Effector memory CD8-positive, alpha-beta T cell (primary cell): ENCODE measurements at places on chromosomes 7 and 10.

- DNase-seq = no peak
Observed at GRCh38 chr7:99031496-99031895, 112.4 kb downstream of the SMURF1 start.

- DNase-seq = no peak
Observed at GRCh38 chr7:132472463-132473120, 103.7 kb downstream of the PLXNA4 start.

- DNase-seq = no peak
Observed at GRCh38 chr10:31153692-31154091, 122.0 kb upstream of the ZNF438 start.

DNA sequence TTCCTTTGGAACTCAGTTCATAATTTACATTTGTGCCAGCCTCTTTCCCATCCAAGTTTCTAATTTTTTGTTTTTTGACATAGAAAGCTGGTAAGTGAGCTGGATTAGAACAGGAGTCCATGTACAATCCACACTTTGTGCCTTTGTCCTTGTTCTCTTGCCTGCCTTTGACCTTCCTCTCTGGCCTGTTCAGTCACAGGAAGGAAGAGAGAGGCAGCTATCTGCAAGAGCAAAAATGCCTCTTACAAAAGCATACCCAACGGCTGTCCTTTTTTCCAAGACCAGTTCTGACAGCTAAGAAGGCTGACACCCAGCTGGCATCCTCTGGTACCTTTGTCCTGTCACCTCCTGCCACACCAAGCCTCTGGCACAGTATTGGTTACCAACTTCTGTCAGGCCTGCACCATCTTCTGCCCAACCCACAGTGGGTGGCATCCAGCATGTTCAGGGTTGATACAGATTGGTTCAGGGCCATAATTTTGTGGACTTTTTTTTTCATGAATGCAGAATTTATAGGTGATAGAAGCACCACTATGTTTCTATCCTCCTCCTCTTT lies 133.7 kb upstream of the KLF14 start:
- DNase-seq = no peak

DNA sequence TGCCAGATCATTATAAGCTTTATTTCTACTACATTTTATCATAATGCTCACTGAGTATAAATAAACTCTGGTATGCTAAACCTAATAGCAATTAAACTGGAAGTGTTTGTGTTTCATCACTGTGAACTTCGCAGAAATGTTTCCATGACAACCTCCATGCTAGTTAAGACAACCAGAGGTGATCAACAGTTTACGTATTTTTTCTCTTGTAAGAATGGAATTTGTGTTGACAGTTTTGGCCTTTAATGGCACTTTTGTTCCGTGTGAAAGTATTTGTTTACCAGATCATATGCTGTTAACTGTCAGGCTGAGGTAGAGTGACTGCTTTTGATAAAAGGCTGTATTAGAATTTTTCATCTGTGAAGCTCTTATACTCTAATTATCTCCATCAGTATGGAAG lies 212.1 kb upstream of the PPP1R3A start:
- DNase-seq = no peak

DNA sequence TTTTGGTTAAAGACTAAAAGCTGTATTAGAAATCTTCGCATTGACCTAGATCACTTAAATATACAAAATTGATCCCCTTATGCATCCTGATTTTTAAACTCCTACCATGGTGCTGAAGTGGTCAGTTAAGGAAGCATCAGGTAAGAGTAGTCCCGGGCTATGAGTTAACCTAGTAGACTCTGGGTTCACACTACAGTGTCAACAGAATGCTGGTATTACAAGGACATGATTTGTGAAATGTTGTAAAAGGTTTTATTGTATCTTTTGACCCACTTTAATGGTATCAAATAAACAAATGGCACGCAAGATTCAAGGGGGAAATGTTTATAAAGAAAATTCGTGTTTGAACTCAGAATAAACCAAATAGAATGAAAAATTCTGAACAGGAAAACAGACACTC lies 36.8 kb downstream of the RTKN2 start:
- no peak for DNase-seq

GRCh38 chr7:87600130-87601124 lies at the start of gene ABCB1:
Gene ABCB1 (minus strand): TSS chr7:87600884. CDS start chr7:87600184, 700 bp downstream.
- DNase-seq = peak; percentile 31

DNA sequence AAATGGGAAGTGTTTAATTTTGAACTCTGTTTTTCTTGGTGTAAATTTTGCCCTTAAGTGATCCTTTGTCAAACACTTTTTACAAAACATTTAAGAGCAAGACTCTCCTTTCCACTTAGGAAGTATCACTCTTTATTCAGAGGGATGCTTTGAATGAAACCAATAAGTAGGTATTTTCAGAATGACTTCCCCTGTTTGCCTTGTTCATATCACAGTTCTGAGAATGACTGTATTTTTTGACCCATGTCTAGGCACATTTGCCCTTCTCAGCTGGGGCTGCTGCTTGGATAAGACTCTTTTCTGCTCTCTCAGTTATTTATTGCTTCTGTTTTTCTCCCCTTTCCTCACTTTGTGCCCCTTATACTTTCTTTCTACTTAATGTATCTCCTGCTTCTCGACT lies 98.2 kb downstream of the CCNY start:
- no peak for DNase-seq

DNA sequence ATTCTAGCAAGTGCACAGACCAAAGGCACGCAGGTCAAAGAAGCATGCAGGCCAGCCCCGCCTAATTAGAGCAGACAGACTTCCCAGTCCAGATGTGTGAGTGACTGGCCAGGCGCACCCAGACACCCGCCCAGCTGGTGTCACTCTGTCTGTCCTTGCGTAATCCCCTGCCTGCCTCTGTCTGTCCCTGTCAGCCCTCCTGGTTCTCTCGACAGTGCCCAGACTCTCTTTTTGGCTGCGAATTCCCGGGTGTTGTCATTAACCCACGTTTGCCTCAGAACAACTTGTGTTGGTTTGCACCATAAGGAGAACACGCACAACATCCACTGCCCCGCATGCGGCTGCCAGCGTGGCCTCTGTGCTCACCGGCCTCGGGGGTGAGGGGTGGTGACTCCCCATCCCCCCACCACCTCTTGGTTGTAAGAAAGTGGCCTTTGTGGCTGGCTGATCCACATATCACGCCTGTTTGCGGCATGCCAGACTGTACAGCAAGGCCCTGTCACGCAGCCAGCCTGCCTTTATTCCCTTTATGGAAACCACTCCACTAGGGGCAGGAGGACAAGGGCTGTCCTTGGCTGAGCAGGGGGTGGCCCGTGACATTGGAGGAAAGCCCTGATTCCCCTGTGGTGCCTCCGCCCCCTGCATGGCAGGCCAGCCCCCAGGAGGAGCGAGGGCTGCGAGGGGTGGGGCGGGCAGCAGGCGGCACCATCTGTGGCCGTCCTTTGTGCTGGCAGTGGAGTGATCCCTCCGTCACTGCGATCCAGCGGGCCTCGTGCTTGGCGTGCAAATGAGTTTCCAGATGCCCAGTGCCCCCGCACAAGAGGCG lies 72.8 kb upstream of the PPIF start:
- no peak for DNase-seq

GRCh38 chr10:130771491-130771946 lies 540.0 kb downstream of the TCERG1L start:
- no peak for DNase-seq

DNA sequence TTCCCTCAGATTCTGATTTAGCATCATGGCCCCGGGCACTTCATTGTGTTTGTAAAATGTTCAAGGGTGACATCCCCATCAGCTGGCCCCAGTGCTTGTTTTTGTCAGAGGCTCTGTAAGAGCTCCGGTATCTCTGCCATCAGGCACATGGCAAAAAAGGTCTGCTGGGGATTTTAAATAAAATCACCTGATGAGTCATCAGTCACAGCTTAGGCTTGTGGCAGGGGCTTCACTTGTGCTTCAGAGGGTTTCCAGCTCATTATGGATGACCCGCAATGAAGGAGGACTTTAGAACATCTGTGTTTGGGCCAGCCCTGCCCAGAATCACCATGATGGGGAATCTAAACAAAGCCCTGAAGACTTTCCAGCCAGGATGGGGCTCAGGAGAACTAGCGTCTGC lies 259.9 kb downstream of the ZEB1 start:
- no peak for DNase-seq

- no peak for DNase-seq
Observed at GRCh38 chr10:72948762-72949161, 5.8 kb downstream of the PLA2G12B start.

- no peak for DNase-seq
Observed at GRCh38 chr10:110737886-110738634, 93.9 kb downstream of the RBM20 start.

GRCh38 chr7:86947929-86948328 lies 111.5 kb downstream of the ELAPOR2 start:
- no peak for DNase-seq

DNA sequence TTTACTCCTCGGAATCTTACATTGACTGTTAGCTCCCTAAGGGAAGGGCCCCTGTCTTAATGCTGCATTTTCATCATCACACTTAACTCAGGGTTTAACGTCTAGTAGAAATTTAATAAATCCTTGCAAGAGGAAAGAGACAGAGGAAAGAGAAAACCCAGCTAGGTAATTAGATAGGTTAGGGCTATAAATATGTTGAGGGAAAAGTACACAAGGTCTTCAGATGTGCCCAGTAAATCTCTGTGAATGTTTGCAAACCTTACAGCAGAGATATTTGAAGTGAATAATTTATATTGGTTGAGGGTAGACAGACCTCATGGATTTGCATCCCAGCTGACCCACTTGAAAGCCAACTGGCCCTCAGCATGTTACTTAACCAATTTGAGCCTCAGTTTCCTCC lies 315.5 kb upstream of the NPVF start:
- DNase-seq = no peak

DNA sequence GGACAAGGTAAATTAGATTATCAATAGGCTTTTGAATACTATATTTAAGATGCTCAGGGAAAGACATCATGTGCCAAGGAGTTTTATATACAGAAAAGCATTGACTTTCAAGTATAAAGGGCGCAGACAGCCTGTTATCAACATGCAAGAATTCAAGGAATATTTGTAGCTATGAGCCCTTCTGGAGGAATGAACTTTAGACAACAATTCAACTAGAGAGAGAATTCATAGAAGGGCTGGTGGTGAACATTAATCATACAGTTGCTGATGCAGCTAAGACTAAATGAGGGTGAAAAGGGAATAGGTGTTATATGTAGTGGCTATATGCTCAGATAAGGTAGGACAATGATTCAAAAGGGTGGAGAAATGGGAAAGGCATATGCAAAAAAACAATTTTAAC lies 41.2 kb downstream of the AOAH start:
- no peak for DNase-seq

DNA sequence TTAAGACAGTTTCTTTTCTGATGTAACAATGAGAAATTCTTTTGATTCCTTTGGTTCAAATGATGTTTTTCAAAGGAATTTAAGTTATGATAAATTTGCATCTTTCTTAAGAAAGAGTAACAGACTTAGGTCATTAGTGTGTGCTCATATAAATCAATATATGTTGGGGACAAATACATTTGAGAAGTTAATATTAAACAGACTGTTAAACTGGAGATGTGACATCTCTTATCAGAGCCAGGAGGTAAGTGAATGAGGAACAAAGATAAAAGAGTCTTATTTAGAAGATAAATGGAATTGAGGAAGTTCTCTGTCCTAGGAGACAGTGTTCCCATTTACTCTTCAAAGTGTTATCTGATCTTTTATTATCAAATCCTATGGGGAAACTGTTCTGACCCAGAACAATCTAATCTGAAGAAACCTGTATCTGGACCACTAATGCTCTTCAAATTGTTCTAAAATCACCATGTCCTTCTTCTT lies 104.8 kb upstream of the LAMB4 start:
- DNase-seq = no peak

DNA sequence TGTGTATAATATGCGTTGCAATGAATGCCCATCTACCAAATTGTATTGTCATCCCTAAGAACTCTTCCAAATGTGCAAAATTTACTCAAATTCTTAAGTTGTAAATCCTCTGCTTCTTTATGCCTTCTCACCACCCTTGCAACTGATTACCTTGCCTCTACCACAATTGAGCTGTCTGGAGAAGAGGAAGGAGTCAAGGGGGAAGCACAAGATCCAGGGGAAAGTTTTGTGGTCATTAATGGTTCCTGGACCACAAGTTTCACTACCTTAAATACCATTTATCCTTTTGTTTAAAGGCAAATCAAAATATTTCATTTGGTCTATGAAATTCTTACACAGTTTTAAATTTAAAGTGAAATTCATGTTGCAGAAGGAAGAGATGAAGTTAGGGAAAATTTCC lies 16.7 kb downstream of the CRPPA start:
- DNase-seq = no peak

DNA sequence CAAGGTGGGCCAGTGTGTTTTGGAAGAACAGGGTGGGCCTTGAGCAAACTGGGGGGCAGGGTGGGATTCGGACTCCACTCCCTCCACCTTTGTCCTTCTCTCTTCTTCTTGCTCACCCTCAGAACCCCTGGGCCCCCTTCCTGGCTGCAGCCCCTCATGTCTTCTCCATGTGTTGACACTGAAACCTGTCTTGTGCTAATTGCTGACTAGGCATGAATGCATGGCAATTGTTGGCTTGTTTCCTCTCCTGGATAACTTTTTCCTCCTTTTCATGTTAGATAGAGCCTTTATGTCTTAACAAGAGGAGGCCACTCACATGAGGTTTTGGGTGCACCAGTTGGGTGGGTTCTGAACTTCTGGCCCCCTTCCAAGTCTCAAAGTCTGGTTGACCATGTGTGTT lies 181.6 kb upstream of the MKI67 start:
- no peak for DNase-seq

DNA sequence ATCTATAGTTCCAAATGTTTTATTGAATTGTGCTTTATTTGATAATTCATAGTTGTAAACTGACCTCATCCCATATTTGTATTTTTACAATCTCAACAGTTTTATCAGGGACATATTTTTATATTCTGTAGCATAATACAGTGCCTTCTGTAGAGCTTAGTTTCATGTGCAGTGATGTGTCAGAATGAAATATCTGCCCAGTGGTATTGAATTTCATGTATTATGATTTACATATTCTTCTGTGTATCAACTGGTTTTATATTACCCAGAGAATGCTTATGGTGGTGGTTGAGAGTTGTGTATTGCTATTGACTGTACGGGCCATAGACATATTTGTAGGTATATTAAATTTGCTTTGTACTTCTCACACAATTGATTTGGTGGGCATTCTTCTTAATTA lies 89.9 kb downstream of the KAT6B start:
- no peak for DNase-seq

GRCh38 chr7:120742372-120742771 lies 115.6 kb downstream of the TSPAN12 start:
- no peak for DNase-seq

DNA sequence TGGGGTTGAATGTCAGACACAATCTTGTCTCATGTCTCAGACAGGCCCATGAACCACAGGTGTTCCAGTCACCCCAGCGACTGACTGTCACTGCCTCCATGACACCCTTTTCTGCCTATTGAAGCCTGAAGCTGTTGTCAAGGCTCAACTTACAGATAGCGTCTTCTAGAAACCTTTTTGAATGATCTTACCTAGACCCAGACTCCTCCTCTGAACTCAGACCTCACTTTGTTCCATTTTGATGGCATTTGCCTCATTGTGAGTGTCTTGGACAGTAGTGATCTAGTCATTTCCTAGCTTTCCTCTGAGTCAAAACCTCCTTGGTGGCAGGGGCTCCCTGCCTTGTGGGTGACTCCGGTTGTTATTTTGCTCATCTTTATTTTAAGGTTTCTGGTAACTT lies 98.3 kb upstream of the AGK start:
- DNase-seq = no peak
